B cell (primary cell): ENCODE measurements at places on chromosomes 2 and 18. TPM values are rescaled to one million over a fixed set of nuclear protein-coding genes. Genes with fewer than 3 reads are reported as not detected.

CHN1 gene
- total RNA-seq, result 0.95 and 1.4 TPM in 2 replicates

GNLY gene
- 4.2 and 4.3 TPM in 2 replicates for total RNA-seq

UGT1A4 gene
- total RNA-seq, result not detected in 2 replicates

CCL20 gene
- total RNA-seq, result not detected in 2 replicates

ZRANB3 gene
- total RNA-seq, result 8.7 and 9.8 TPM in 2 replicates

SIX3 gene
- not detected in 2 replicates for total RNA-seq
